ENCODE measurements at places on chromosomes 7 and 10.

DNA sequence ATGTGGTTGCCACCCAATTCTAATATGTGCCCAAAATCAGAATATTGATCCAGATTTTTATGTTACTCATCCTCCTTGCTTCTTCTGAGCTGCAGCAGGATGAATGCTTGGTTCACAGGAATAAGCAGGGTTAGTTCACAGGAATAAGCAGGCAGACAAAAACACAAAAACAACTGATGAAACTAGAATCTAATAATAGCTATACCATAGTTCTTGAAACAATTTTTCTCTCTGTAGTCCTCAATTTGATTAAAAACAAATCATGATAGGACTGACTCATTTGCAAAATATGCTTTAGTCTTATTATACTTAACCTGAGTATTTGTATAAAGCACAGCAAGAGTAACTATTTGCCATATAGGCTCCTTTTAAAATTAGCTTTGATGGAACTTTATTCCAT lies 24.4 kb upstream of the ARHGAP12 start:
- no peak for DNase-seq

- DNase-seq: no peak
Observed at GRCh38 chr10:43128331-43128730, 9.9 kb upstream of the CSGALNACT2 start.

GRCh38 chr10:30453764-30454527 lies 20.0 kb downstream of the MAP3K8 start:
- no peak for DNase-seq

DNA sequence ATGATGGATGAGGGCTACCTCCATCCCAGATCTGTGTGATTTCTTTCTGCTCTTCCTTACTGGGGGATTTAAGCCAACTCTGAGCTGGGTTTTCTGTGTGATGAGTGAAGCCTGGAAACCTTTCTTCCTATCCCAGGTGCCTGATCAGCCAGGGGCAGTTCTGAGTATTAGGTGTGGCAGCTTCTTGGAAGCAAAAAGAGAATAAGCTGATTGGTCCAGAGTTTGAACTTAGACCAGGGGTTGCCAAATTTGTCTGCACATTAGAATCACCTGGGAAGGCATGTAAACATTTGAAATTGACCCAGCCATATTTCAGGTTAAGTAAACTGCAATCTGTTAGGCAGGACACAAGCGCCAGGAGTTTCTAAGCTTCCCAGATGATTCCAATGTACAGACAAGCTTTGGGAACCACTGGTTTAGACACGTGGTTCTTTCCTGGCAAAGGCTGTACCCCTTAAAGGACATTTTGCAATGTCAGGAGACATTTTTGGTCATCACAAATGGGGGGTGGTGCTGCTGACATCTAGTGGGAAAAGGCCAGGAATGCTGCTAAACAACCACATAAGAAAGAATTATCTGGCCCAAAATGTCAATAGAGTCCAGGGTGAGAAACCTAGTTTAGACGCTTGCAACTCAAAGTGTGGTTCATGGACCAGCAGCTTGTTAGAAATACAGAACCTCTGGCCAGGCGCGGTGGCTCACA lies 160.5 kb upstream of the GHITM start:
- DNase-seq: no peak

DNA sequence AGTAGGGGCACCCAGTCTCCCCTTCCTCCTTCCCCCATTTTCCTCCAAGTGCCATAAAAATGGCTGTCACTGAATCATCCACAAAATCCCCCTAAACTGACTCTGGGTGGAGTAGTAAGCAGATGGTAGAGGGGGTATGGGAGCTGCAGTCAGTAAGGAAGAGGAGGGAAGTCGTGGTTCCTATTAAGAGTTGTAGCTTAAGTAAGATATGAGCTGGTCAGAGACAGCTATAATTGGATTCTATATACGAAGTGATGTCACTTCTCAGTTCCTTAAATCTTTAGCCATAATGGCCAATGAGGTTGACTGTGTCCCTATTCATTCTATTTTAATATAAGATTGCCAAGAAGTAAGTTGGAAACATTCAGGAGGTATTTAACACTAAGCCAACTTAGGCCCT lies 131.7 kb downstream of the SLC16A9 start:
- DNase-seq: no peak

GRCh38 chr10:45404087-45404769 lies 30.2 kb downstream of the ALOX5 start:
- DNase-seq: no peak

DNA sequence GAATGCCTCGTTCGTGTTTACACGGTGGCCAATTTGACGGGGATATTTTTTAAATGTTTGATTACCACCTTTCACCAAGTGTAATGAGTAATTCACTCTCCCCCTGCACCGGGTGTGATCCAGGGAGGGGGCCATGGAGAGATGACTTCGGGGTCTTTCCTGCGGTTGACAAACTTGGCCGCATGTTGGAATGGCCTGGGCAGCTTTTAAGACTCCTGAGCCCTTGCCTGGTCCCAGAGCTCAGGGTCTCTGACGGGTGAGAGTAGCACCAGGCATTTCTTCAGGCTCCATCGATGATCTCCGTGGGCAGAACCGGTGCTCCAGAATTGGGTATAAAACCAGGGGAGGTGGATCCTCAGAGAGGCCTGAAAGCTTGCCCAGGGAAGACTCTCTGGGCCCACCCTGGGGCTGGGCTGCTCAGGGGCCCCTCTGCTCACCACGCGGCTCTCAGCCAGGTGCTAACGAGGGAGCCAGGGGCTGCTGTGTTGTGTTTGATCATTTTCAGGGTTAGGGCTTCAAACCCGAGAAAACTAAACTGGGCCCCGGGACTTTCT lies 882 bp downstream of the ZNF282 start:
- DNase-seq: no peak

- DNase-seq: no peak
Observed at GRCh38 chr7:92790992-92791391, 45.4 kb downstream of the CDK6 start.
